ENCODE measurements at places on chromosomes 2 and 18. TPM values are rescaled to one million over a fixed set of nuclear protein-coding genes. Genes with fewer than 3 reads are reported as not detected.
A peak's percentile ranks its signal among the peaks of the same experiment; 100 is the strongest.

Gene FAM237A
- not detected for total RNA-seq

GRCh38 chr2:100703213-100703612 is 116.7 kb upstream of the NPAS2 start:
- no peak for DNase-seq

Gene CBLN2
- not detected for total RNA-seq

DNA sequence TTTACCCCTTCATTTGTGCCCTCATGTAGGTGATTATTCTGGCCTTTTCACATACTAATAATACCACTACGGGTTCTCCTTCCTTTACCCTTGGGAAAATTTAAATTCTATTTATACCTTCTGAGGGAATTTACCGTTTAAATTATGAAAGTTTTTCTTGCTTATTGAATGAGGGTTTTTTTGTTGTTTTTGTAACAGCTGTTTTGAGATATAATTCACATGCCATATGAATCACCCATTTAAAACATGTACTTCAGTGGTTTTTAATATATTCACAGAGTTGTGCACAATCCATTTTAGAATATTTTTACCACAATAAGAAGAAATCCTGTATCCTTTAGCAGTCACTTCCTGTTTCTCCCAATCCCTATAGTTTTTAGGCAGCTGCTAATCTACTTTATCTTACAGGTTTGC is 54.7 kb downstream of the EML4 start:
- DNase-seq = no peak

DNA sequence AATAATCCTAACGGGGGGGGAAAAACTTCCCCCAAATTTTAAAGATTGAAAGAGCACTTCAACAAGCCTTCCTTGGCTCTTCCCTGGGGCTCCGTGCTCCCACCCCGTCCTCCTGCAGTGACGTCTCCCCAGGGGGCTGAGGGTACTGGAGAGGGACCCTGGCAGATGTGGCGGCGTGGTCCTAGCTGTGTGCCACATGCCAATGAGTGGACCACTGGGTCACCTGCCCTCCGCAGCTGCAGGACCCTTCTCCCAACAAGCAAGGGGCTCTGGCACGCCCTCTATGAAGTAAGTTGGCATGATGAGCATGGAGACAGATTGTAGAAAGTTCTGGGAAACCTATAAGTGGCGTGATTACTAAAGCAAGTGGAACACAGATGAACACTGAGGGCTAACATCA is 46.7 kb downstream of the PXDN start:
- DNase-seq = no peak

GRCh38 chr18:8358033-8358765 is 251.0 kb upstream of the RAB12 start:
- peak; percentile 20 for DNase-seq

DNA sequence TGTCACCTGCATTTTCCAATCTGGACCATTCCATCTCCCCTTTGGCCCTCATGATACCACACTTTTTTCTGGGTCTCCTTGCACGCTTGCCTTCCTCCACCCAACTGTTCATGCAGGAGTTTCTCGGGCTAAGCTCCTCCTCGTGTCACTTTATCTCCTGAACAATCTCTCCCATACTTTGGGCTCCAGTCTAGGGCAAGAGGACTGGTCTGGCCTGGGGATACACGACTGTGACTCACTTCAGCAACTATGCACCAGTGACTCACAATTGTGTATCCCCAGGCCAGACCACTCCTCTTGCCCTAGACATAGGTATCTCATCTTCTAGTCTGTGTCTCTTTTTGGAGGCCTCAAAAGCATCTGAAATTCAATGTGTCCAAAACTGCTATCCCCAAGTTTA is 149.4 kb upstream of the PTPRM start:
- no peak for DNase-seq

GRCh38 chr2:144267239-144267638 is 252.7 kb downstream of the ZEB2 start:
- DNase-seq = no peak

GRCh38 chr2:239668042-239668441 is 267.2 kb upstream of the HDAC4 start:
- DNase-seq = no peak

GRCh38 chr18:23453680-23454058 is 582 bp downstream of the RIOK3 start:
- DNase-seq = peak; percentile 14

GRCh38 chr2:100174026-100174431 is 31.6 kb upstream of the AFF3 start:
- no peak for DNase-seq

DNA sequence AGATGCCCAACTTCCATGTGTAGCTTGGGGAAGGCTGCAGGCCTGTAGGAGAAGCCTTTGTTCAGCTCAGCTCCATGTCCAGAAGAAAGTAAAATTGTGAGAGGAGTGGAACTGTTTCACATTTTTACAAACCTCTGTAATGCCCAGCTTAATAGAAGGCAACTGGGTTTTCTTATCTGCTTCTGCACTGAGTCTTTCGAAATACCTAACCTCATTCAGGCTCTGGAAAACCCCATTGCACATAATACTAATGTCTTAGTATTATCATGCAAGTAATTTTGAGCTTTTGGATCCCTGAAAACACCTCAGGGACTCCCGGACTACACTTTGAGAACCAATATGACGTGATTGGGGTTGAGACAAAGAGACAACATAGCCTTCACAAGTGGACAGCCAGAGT is 5.8 kb downstream of the SMIM21 start:
- DNase-seq = no peak

DNA sequence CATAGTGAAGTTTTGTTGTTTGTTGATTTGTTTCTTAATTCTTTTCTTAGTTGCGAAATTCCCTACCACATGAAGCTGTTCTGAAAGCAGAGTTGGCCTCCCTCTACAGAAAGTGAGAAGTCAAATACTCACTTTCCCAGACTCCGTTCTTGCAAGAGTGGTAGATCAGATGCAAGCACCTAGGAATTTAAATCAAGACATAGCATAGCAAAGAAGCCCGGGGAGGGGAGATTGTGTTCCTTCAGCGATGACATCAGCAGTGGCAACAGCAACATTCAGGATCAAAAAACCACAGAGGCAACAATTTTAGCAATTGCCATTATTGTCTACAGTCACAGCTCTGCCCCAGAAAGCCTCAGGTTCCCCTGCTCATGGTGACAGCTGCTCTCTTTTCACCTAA is 580.0 kb downstream of the RNF144A start:
- no peak for DNase-seq

Gene TNS1
- 21.1 TPM for total RNA-seq

Gene RGPD8
- total RNA-seq = 8.7 TPM

DNA sequence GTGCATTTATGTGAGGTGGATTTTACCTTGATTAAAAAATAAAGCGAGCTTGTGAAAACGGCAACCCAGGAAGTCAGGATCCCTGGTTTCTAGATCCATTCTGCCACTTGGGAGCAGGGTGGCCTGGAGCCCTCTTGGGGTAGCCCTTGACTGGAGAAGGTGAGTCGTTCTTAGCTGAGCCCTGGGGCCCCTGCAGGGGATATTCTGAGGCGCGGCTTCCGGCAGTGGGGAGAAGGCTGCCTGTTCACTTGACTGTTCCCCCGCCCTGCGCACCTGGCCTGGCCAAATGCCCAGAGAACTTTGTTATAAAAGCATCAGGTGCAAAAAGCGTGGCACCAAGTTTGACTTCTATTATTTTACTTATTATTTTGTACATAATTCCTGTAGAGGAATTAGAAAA is 221.9 kb downstream of the DYSF start:
- DNase-seq = no peak

DNA sequence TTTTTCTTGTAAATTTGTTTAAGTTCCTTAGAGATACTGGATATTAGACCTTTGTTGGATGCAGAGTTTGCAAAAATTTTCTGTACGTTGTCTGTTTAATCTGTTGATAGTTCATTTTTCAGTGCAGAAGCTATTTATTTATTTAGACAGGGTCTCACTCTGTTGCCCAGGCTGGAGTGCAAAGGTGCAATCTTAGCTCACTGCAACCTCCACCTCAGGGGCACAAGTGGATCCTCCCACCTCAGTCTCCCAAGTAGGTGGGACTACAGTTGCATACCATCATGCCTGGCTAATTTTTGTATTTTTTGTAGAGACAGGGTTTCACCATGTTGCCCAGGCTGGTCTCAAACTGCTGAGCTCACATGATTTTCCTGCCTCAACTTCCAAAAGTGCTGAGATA is 568.2 kb upstream of the REG3G start:
- no peak for DNase-seq

GRCh38 chr18:4068552-4069158 is 386.5 kb downstream of the DLGAP1 start:
- peak; percentile 50 for DNase-seq

Gene CCDC74B
- total RNA-seq = 0.51 TPM

Gene SEC11C
- total RNA-seq = 17.2 TPM

Measured in dermis microvascular lymphatic vessel endothelial cell (primary cell).